ENCODE measurements at places on chromosomes 6 and 20.

GRCh38 chr6:156880913-156881312, 103.7 kb downstream of the ARID1B start:
- DNase-seq, result no peak

DNA sequence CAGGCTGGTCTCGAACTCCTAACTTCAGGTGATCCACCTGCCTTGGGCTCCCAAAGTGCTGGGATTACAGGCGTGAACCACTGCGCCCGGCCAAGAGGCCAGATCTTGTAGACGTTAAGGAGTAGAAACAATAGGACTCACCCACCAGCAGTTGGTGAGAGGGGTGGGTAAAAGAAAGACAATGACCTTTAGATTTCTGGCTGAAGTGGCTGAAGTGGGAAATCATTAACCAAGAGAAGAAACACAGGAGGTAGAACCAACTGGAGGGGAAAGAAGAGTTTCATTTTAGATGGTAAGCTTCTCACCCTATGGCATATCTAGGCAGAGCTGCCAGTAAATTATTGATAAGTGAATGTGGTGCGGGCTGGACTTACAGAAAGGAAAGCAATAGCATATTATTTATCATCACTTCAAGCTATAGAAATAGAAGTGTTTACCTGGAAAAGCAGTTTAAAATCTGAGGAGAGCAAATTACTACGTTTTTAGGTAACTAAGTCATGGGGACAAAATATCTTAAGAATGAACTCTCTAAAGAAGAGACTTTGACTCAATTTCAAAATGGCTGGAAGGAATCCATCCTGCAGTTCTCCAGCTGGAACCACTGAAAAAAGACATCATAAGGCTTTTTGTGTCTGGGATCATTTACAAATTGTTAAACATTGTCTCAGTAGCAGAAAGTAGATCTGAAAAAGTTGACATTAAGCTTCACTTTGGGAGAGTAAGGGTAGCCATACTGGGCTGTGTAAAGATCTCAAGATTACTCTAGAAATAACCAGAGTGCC, 109.6 kb downstream of the ALDH8A1 start:
- no peak for DNase-seq

DNA sequence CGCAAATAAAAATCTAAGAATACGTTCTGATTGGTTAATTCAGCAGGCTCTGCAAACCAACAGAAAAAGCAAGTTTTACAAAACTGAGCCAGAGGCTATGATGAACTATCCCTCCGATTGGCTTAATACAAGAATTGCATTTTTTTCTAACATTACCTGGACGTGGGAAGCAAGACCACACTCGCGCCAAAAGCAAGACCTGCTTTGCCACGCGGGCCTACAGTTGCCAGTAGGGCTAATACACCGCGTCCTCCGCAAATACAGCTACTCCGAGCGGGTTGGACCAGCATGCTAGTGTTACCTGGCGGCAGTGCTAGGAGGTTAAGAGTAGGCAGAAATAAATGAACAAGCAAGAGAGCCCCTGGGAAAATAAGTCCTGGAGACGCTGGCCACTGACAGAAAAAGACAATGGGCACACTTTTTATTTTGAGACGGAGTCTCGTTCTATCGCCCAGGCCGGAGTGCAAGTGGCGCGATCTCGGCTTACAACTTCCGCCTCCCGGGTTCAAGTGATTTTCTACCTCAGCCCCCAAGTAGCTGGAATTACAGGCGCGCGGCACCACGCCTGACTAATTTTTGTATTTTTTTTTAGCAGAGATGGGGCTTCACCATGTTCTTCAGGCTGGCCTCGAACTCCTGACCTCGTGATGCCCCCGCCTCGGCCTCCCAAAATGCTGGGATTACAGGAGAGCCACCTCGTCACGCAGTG, 131.9 kb upstream of the BTN3A2 start:
- DNase-seq, result no peak

DNA sequence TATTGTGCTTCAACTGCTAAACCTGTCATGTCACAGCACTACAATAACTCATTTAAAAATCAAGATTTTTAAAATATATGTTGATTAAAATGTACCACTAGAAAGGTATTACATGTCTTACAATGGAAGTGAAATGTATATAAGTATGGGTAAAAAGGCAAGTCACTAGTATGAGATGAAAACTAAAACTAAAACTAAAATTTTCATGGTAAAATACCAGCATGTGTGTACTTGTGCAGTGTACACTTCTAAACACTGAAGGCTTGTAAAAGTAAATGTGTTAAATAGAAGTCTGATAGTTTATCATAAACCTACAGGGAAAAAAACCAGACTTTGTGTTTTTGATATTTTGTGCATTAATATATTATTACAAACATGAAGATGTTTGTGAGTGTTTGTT, 13.7 kb upstream of the TMEM244 start:
- DNase-seq, result no peak

DNA sequence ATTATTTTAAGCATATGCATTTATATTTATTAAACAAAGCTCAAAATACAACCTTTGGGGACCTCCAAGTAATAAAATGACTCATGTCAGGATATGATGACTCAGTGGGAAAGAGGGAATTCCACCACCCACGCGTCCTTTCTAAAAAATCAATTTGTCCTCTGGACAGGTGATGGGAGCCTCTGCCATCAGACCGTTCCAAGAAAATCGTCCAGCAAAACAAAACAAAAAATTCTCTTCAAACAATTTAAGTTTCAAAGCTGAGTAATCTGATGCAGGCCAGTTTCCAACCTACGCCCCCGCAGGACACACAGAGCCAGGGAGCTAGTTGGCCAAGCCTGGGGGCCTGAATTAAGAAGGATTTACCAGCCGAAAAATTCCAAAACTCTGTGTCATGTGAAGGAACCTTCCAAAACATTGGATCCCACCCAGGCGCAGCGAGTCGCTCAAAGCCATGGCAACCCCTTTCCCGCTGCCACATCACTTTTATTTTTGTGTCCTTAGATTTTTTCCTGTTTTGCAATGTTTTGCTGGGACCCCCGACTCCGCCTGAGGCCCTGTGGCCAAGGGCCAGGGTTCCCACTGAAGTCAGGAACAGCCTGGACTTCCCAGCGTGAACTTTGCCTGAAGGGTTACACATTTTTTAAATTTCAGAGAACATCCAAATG, 95.3 kb downstream of the NFATC2 start:
- DNase-seq, result peak; percentile 86

- peak; percentile 80 for DNase-seq
These were observed 45.9 kb downstream of the RIPOR3 start for GRCh38 chr20:50645253-50646068.

GRCh38 chr6:132062626-132063025, 111.5 kb upstream of the CCN2 start:
- no peak for DNase-seq

DNA sequence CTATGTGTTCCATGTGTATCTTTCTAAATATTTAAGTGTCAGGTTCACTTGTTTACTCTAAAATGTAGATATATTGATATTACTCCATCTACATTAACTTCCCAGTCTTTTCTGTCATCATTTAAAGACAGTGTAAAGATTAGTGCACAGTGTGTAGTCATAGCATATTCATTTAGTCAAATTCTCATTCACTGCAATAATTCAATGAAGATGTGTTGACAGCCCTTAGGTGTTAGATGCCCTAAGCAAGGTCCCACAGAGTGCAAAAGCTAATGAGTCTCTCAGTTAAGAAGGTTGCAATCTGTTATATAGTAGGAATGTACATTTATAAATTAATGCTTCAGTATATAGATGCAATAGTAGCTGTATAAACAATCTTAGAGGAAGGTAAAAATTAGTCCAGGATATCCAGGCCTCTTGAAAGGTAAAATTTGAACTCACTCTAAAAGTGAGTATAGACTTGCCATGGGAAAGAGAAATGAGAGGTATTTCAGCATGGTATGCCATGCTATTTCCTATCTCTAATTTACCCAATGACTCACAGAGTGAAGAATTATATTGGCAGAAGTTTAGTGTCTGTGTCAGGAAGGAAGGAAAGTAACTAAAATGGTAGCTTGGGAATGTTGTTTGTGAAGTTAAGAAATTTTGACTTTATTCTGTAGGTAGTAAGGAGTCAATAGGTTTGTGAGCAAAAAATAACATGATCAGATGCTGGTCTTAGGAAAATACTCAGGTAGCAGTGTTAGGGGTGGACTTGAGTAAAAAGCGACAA, 969.9 kb upstream of the CITED2 start:
- no peak for DNase-seq

DNA sequence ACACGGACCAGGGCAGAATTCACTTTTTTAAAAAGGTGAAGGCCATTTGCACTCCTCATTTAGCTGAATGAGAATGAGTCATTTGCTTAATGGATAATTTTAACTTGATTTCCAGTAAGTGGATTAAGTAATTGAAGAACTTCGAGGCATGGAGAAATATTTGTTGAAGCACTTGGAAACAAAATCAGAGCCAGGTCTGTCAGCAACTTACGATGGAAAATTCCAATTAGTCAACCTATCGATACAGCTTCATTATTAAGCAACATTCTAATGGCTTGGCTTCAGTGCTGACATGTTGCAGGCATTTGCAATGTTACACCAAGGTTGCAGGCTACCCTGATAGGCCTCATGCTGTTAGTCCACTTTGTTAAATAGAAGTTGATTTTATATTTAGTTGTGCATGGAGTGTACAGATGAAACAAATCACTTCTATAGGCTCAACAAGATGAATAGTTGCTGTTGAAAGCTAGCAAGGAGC, 423.5 kb upstream of the SLC35B3 start:
- no peak for DNase-seq

DNA sequence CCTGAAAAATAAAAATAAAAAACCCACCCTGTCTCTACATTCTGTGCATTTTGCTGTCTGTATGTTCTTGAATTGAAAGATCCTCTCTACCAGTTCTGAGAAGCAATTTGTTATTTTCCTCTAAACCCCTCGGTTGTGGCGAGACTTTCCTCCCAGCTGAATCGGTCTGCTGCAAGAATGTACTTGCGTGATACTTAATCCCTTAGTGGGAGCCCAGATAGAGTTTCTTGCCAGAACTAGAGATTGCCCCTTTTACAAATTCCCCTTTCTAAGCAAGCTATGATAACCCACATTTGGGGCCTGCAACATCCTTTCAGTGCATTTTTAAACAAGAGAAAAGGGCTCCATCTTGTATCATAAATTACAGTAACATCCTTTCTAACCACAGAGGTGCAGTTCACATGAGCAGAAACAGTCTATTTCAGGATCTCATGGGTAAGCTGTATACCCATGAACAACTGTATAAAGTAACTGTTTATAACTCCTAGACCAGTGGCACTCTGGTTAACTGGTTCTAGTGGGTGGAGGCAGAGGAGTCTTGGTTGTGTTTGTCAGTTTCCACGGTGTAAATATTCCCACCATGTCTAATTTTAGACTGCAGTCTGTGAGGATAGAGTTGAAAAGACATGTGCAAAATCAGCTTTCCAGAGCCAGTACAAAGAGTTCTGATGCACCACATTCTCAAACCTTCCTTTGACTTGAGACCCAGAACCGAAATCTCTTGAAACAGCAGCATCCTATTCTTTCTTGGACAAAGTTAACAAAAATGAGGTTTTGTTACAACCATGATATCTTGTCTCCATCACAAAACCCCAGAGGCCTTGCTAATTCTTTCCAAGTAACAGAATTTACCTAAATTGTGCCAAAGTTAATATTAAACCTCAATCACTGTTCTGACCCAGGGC, 113.1 kb upstream of the ZNF217 start:
- DNase-seq, result no peak

DNA sequence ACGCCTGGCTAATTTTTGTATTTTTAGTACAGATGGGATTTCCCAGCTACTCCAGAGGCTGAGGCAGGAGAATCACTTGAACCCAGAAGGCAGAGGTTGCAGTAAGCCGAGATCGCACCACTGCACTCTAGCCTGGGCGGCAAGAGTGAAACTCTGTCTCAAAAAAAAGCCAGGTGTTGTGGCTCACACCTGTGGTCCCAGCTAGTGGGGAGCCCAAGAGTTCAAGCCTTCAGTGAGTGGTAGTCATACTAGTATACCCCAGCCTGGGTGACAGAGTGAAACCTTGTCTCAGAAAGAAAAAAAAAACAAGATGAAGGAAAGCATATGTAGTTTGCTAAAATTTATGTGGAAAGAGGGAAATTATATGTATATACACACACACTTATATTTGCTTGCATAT, 20.0 kb upstream of the POU5F1 start:
- DNase-seq, result no peak

DNA sequence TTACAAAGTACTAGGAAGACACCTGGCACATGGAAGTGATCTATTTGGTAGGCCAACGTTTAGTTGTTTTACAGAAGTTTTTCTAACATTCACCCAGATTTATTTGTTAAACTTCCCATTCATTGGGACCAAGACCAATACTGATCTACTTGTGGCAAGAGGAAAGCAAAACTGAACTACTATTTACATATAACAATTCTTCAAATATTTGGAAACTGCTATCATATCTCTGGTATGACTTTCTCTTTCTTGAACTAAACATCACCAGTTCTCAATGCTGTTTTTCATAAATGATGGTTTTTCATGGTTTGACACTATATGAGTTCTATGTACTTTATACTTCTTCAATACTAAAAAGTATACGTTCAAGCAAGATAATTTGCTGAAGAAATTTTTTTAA, 189.2 kb downstream of the ASCC3 start:
- DNase-seq, result no peak

GRCh38 chr20:63083831-63084562, 77.2 kb upstream of the BHLHE23 start:
- no peak for DNase-seq

- DNase-seq, result no peak
These were observed 72.9 kb downstream of the TCP11 start for GRCh38 chr6:35068206-35068605.

DNA sequence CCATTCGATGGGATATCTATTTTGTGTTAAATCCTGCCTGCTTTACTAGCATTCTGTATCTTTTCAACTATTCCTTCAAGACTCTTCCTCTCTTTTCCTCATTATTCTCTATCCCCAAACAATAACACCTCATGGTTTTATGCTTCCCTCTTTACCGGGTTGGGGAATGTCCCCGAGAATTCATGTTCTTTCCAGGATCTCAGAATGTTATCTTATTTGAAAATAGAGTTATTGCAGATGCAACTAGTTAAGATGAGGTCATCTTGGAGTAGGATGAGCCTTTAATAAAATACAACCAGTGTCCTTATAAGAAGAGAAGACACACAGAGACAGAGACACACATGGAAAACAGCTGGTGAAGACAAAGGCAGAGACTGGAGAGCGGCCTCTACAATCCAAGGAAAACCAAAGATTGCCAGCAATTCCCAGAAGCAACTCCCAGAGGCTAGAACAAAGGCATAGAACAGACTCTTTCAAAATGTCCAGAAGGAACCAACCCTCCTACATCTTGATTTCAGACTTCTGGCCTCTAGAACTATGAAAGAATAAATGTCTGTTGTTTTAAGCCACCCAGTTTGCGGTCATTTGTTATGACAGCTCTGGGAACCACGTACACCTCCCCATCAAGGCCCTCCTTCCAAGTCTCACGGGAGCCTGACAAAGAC, 126.8 kb upstream of the TNFAIP3 start:
- DNase-seq, result no peak

DNA sequence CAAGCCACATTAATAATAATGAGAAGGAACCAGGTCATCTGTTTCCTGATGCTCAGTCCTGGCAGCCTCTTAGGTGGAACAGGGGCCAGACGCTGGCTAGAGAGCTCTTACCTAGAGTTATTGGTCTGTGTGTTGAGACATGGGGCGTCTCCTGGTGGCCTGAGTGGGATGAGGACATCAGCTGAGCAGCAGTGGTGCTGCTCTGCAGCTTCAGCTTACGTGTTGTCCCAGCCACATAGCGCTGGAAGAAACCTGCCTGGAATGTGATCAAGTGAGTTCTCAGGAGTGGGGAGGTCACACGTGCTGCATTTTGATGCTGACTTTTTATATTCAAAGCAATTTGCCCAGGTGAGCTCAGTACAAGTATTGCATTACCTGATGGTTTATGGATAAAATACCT, 355.4 kb downstream of the CDH26 start:
- DNase-seq, result no peak
